ENCODE measurements at places on chromosomes 11 and 22.
A peak's percentile ranks its signal among the peaks of the same experiment; 100 is the strongest.

DNA sequence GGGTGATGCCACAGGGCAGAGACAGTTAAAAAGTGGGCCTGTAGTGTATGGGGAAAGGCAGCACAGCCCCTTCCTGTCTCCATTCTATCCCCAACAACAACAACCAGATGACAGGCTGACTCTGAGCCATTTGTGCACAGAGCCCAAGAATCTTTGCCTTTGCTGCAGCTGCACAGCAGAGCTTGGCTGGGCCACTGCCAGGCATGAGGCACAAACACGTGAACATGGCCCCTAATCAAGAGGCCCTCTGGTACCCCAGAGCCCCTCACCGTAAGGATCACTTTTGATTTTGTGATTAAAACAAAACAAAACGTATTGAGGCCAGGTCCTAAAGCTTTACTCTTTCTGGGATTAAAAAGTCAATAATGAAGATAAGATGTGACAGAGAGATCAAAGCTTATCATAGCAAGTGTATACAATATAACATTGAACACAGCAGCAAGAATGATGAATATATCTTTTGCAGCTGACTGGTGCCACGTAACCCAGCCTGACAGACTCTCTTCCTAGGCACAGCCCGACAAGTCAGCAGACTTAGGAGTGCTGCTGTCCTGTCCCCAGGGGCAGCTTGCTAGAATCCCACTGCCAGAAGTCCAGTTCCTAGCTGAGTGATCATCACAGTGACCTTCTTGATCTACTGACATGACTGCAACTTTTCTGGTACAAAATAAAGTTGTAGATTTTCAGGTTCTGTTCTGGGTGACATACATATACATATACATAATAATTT is 117.8 kb downstream of the SERGEF start:
- peak; percentile 7 for DNase-seq

GRCh38 chr11:59216641-59217564 is 4.2 kb upstream of the MPEG1 start:
- peak; percentile 16 for DNase-seq

DNA sequence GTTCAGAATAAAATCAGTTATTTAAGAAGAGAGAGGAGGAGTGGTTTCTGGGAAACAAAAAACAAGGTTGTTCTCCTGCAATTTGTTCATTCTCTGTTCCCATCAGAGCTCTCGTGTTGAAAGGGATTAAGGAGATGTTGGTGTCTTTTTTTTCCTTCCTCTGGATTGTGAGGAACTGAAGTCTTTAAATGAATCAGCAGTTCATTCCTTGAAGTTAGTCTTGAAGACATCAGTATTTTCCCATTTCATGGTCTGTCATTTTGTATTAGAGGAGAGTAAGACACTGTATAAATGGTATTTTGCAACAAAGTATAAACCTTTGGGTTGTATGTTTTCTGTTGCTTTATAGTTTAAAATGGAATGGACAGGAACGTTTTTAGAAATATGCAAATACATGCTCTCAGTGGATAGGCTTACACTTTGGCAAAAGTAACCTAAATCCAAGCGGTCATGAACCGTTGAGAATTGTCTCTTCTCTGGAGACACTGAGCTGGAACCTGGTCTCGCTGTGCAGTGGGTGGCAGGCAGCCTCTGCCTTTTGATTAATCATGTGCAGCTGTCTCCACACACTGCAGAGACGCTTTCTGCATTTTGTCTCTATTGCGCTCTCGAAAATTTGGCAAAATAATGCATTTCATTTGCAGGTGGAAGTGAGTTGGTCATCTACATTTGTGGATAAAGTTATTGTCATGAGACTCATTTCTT is 33.0 kb downstream of the SAMM50 start:
- DNase-seq, result no peak

DNA sequence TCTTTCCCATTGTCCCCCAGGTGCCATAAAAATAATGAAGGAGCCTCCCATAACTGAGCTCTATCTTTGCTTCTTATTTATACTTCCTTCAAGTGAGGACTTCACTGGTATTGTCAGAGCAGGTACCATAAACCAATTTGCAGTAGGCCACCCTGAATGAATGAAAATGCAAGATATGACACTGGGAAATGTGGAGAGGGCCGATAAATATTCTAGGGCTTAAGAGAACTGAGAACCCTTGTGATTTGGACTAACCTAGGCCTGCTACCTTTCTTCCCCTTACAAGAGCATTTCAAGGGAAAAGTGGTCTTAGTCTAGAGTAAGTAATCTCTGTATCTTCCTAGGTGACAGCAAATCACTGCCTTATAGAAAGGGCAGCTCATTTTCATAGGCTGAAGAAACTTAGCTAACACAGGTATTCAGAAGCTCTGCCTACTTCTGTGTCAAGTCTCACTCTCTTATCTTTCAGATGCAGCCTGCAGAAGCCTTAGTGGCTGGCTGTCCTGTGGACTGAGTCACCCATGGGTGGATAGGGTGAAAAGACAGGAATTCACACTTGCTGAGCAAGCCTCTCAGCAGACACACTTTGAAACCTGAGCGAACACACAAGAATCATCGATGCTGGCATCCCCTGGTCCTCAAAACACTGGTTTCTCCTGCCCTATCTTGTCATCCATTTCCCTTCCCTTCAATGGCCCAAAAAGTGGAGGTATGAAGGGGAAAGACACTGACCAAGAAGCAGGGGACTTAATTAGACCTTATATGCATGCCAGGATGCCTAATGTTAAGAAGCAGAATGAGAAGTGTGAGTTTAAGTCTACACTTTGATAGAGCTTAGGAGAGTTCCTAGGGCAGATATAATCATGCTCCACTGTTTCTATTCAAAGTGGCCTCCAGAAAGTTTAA is 15.2 kb downstream of the NRIP3 start:
- DNase-seq, result no peak

GRCh38 chr11:119795231-119795630 is 66.2 kb upstream of the NECTIN1 start:
- no peak for DNase-seq

DNA sequence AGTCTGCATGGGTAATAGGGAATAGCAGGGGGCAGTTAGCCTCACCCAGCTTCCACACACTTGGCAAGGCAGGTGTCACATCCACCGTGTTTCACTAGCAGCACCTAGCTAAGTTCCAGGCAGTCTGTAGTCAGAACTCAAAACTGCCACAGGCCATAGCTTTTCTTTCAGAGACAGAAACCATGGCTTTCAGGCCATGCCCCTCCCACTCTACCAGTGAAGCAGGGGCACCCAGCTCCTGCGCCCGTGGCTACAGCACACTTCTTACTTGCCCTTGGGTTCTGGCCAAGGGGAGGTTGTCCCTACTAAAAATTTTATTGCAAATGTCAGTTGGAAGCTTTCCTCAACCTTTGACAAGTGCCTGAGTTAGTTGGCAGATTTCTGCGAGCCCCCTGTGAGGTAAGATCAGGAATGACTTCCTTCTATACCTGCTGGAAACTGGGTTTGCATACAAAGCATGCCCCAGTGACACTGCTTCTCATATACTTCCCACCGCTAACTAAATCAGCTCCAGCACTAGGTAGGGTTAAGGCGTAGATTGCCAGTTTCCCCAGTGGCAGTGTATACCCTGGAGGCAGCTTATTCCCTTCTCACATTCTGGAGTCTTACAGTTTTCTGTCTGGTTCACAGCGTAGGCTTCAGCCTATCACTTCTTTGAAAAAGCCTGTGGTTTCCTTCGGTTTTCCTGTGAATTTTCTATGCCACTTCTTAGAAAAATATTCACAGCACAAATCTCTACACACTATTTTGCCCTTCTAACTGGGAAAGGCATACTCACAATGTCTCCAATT is 139.0 kb upstream of the LUZP2 start:
- DNase-seq, result no peak

DNA sequence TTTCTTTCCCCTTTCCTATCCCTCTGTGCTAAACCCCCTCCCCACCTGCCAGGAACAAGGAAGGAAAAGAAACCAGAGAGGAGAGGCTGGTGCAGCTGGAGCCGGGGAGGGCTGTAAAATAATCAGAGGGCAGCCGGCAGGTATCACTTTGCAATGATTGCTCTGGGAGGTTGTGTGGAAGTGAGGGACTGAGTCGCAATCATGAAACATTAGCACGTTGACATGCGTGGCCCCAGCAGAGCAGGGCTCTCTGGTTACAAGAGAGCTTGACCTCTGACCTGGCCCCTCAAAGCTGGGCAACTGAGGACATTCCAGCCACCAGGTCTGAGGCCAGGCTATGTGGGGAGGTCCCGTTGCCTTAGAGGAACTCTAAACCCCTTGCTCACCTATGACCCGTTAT is 170.8 kb upstream of the BDNF start:
- DNase-seq, result no peak

DNA sequence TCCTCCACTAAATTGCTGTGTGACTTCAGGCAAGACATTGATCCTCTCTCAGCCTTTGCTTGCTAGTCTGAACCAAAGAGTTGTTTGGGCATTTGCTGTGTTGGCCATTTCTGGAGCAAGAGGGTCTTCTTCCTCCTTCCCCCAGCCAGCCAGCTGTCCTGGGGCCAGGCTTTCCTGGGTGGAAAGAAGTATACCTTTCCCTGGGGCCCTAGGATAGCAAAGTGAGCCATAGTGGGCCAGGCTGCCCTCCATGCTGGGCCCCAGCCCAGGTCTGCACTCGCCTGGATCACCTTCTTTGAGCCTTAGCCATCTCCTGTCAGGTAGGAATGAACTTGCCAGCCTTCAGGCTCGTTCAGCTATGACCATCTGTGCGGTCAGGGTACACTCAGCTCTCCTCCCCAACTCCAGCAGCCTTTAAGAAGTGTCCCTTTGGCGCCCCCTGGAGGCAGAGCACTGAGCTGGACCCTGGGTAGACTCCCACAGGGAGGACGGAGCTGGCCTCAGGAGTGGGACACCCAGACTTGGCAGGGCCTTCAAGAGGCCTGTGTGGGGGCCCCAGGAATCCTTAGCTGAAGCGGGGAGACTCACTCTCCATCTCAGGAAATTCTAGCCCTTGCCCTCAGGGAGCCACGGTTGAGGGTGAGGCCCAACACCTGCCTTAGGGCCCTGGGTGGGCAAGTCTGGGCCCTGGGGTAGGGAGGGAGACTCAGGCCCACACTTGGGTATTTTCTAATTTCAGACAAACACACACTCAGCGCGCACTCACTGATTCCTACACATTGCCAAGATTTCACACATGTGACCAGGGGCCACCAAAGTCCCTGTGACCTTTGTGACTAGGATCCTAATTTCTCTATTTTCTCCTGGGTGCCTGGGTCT is 35.6 kb upstream of the TPBGL start:
- DNase-seq, result peak; percentile 58

DNA sequence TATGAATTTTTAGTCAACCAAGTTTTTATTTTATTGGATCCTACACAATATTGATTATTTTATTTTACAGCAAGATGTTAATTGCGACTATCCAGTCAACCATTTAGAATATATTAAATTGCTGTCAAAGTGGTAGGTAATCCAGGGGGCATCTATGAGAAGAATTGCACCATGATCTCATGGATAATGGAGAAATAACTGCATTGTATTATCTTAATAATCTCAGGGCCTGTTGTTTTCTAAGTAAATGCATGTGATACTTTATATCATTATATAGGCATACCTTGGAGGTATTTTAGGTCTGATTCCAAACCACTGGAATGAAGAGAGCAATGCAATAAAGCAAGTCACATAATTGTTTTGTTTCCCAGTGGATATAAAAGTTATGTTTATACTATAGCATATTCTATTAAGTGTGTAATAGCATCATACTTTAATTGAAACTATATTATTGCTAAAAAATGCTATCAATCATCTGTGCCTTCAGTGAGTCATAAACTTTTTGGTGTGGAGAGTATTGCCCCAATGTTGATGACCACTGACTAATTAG is 595.4 kb upstream of the CHORDC1 start:
- DNase-seq, result no peak

GRCh38 chr11:98365190-98365589 is 655.6 kb upstream of the CNTN5 start:
- no peak for DNase-seq

GRCh38 chr22:24975813-24976341 is 23.4 kb downstream of the KIAA1671 start:
- no peak for DNase-seq

DNA sequence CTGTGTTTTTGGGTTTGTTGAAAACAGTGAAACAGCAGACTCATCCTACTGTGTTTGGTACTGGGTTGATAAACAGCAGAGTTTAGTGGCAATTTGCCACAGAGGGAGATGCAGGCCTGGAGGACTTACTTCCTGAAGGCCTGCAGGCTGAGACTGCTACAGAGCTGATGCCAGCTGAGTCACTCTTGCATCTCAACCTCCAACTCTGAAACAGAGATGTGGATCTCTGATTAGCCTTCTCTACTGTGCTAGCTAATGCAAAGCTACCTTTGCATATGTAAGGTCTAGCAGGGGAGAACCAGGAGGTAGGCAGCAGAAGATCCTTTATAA is 14.3 kb downstream of the ATP5MG start:
- DNase-seq, result no peak
